ENCODE measurements at places on chromosomes 3 and 15.

DNA sequence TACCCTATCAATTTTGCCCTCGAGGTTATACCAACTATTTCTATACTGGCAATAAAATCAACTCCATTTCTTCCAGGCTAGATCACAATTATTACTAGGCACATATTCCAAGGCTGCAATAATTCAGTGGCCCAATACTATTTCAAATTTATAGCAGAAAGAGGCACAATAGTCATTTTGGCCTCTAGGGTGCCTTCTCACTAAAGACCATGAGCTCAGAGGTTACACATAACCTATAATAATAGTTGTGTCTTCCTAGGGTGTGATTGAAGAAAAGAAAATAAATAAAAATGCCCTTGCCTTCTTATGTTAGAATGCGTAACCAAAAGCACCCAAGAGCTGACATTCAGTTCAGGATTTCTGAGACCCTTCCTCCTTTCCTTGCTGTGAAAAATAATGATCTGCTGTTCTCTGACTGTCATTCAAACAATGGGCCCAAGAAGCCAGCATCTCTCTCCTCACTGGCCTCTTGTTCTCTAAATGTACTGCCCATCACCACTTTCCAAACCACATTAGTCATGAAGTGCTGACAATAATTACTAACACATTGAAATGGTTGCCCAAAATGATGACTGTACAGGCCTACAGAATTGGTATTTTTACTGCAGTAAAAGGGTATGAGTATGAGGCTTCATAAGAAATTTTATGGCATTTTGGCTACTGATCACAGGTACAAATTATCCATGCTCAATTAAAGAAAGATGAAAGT, 244.8 kb downstream of the LRRN1 start:
- DNase-seq: no peak

DNA sequence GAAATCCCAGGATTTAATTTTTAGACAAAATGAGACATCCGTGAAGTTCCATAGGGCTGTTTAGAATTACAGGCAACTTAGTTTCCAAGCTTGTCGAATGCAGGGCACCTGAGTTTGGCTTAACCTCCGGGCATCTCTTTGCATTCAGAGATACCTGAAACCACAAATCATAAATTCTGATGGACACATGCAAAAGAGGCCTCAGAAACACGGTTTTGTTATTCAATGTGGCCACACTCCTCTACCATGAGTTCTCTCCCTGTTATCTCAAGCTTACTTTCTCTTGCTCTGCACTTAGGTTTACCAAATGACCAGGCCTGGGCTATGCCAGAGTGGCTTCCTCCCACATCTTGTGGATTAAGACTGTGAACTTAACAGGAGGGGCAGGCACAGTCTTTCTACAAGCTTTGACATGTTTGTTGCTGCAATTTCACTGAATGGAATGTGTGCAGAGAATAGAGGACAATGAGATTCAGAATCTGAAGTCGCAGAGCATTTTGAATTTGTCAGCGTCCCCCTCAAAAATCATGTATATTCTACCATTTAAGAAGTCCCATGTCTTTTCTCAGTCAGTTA, 137.7 kb downstream of the TPRG1 start:
- no peak for DNase-seq

GRCh38 chr3:57627976-57628375, 30.8 kb upstream of the ARF4 start:
- DNase-seq: no peak

GRCh38 chr3:4478261-4478660, 11.2 kb upstream of the SUMF1 start:
- DNase-seq: no peak

- DNase-seq: no peak
These were observed 161.4 kb upstream of the NANOGP8 start for GRCh38 chr15:35246451-35246850.

DNA sequence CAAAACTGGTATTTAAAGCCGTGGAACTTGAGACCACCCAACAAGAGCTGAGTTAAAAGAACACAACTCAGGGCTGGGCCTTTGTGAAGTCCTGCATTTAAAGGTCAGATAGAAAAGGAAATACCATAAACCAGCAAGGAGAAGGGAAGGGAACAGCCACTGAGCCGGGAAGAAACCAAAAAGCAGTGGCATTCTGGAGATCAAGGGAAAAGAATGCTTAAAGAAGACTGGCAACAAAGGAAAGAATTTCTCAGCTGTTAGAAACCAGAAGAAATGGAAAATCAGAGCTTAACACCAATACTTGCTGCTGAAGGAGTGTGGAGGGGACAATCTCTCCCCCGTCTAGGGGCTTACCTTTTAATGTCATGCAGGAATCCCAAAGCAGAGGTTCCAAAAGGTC, 247.4 kb upstream of the CHRNA7 start:
- no peak for DNase-seq

DNA sequence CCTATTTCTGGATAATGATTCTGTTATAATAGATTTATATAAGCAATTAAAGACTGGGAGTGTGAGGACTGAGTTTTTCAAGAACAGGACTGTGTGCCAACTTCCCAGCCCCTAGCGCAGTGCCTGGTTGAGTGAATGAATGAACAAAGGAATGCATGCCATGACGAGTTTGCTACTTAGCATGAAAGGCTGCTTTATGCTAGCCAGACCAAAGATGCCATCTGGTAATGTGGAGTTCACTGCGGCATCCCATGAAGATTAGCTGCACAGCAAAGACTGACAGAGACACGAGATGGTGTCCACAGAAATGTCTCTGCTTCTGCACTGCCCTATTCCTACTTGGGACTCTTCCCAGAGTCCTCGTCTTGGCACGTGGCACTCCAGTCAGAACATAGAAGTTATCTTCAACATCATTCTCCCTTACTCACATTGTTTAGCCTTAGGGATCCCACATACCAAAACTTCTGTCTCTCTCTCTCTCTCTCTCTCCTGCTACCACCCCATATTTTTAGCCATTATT, 283.9 kb upstream of the CTNNB1 start:
- DNase-seq: no peak

GRCh38 chr15:30827625-30828303, 76.0 kb upstream of the FAN1 start:
- no peak for DNase-seq

DNA sequence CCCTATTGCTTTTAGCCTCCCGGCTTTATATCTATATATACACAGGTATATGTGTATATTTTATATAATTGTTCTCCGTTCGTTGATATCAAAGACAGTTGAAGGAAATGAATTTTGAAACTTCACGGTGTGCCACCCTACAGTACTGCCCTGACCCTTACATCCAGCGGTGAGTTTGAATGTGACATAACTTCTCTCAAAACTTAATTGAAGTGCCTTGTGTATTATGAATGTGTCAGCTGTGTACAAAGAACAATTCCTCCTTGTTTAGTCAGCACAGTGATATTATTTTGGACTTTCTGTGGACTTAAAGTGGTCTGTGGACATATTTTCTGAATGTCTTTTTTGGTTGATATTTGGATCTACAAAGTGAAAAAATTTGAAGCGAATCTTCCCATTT, 220 bp downstream of the TP63 start:
- no peak for DNase-seq

DNA sequence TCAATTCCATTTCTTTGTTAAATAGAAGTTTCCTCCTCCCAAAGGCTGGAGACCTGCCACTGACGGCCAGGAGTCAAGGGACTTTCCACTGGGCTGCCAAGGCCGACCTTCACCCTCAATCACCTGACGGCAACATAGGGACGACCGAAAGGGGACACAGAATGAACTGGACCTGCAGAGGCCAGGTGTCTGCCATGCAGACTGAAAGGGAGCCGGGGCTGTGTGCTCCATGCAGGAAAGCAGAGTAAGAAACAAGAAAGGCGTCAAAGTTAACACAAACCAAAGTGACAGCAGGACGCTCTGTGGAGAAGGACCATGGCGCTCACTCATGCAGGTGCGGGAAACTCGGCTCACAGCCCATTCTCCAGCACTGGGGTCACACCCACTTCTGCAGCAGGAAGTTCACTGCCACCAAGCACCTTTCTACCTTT, 26.1 kb downstream of the ZXDC start:
- no peak for DNase-seq

DNA sequence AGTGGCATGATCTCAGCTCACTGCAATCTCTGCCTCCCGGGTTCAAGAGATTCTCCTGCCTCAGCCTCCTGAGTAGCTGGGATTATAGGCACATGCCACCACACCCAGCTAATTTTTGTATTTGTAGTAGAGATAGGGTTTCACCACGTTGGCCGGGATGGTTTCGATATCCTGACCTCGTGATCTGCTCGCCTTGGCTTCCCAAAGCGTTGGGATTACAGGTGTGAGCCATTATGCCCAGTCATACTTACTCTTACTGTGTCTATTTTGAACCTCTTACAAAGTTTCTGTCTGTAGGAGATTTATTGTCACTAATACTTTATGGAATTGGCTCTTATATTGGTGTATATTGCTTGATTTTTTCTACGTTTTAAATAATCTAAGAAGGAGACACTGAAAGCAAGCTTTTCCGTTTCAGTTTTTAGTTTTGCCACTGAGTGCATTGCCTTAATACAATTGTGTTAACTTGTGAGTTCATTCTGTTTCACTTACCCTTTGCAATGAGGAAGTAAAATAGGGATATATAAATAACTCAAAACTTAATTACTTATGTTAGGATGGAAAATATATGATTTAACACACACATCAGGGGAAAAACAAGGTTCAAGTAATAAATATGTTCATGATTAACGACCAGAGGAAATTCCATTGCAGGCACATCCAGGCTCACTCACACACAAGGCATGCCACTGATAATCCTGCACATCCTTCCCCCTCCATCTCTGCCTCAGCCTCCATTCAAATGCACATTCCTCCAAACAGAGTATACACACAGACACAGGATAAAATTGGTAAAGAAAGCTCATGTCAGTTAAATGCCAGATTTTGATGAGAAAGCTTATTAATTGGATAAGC, 279.3 kb upstream of the RASGRP1 start:
- DNase-seq: no peak

DNA sequence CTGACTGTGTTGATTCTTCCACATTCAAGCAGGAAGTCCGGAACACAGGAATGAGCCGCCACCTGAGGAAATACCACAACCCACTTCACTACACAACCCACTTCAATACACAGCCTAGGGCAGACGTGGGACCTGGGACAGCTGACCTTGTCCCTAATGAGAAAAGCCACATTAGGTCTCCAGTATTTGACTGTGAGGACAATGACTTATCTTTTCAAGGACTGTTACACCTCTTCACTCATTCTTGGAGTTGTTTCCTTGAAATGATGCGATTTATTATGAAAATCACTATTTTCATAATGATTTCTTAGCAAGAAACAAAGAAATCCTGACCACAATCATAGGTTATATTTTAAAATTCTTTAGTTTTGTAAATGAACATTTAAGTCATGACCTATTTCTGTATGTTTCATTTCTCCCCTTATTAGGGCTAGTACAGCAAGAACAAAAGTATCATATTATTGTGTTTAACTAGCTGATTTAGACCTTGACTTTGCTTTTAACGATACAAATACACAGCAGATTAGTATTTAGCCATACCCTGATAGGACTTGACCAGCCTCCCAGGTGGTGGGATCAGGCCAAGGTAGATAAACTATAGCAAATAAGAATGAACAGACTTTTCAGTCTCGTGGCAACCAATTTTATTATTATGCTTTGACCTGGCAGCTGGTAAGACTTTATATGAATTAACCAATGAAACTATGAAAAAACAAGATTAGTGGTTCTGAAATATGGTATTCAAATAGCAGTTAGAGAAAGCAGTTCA, 6.0 kb downstream of the RAB27A start:
- no peak for DNase-seq

DNA sequence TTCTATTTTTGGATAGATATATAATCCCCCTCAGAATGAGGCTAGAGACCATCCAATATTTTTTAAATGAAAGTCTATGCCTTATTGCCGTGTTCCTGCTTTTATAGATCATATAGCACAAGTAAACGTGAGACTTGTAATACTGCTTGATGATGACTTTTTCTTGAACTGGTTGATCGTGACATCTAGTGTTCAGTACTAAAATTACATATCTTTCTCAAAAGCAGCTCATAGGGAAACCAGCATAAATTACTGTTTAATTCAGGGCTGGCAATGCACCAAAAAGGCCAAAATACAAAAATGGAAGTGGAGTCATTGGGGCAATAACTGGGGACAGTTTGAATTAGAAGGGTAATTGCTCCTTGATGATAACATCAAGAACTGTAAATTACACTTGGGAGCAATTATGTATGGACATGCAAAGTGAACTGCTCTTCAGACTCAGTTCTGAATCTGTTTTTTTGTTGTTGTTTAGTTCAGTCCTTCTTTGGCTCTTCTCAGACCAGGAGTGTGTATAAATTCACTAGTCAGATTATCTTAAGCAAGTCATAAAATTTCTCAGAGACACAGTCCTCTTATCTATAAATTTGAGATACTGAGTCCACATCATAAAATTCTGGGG, 325.3 kb downstream of the THSD4 start:
- peak; percentile 17 for DNase-seq

- no peak for DNase-seq
These were observed 139.6 kb downstream of the RBPMS2 start for GRCh38 chr15:64635499-64636495.

DNA sequence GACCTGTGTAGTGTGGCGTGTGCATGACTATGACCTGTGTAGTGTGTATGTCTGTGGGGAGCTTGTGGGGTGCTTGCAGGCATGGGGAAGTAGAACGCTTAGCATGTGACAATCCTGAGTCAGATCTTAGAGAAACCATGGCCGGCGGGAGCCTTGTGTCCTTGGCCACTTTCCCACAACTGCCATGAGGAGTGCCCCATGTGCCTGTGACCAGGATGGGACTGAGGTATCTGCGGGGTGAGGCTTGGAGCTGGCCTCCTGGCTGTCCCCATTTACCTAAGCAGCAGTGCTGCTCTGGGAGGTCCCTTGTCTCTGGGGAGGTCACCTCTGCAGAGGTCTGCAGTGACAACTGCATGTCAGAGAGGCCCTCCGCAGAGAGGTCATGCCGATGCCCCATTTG, 23.6 kb downstream of the TRPM1 start:
- DNase-seq: no peak

GRCh38 chr3:46881596-46882376, 4.3 kb downstream of the PTH1R start:
- DNase-seq: no peak

DNA sequence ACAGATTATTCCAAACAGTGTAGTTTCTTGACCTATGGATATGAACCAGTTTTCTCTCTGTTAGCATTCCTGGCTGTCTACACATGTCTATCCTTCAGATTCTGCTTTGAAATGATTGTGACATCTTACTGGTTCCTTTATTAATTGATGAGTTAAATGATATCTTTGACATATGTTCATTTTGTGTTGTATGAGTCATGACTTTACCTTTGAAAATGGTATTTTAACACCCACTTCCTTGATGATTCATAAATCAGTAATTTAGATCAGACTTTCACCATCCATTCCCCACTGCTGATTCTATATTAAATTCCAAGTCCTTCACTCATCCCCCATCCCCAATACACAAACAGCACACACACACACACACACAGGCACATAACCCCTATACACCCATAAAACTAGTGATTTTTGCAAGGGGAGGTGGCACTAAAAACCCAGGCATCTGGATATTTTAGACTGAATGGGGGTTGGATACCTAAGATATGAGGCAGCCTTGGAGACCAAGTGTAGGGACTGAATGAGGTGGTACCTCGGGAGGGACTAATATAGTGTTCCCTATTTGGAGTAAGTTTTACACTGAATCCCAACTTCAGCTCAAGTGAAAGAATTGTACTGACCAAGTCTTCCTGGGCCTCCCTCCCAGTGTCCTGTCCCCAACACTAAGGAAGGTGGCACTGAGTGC, 9.7 kb downstream of the CCK start:
- no peak for DNase-seq

Measured in CD4-positive, alpha-beta T cell treated with Interleukin-15 for 4 hours (primary cell).